ENCODE measurements at places on chromosomes 12 and 14. TPM values are rescaled to one million over a fixed set of nuclear protein-coding genes. Genes with fewer than 3 reads are reported as not detected.

- no peak overlapping the region for H3K27ac ChIP-seq
- H3K27me3 ChIP-seq = no peaks in the 10 kb centered on the region
- 0 out of 2 replicates have a peak, but pooled peaks cover 14% of the 10 kb centered on the region for H3K36me3 ChIP-seq
- no peak overlapping the region for H3K4me3 ChIP-seq
- H3K4me1 ChIP-seq = no peaks in the 10 kb centered on the region
Observed at GRCh38 chr12:64028541-64028940, 184.0 kb downstream of the SRGAP1 start.

- H3K4me3 ChIP-seq = no peak overlapping the region
- DNase-seq = no peak
- H3K27me3 ChIP-seq = no peaks in the 10 kb centered on the region
- no peaks in the 10 kb centered on the region for H3K36me3 ChIP-seq
- peaks cover 10% of the 10 kb centered on the region for H3K4me1 ChIP-seq
Observed at GRCh38 chr14:96065661-96066459, 26.7 kb downstream of the C14orf132 start.

DNA sequence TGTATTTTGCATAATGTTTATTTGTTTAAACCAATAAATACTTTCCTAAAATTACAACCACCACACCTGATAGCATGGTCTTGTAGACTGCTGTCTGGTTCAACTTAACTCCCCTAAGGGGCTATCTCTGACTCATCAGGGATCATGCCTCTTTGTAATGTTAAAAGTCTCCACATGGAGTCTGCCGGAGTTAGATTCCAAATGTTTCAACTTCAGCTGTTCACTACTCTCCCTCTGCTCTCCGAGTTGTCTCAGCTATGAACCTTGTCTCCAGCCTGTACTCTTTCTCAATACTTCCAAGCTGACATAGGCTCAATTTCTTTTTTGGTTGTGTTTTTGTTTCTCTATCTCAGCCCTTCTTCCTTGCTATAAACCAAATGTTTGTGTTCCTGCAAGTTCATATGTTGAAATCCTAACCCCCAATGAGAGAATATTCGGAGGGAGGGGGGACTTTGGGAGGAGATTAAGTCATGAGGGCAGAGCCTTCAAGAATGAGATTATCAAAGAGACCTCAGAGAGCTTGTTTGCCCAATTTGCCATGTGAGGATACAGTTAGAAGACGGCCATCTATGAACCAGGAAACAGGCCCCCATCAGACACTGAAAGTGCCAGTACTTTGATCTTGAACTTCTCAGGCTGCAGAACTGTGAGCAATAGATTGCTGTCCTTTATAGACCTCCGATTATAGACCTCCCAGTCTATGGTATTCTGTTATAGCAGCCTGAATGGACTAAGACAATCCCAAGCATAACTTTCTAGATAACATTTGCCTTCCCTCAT, 858.2 kb downstream of the VRK1 start:
- H3K27me3 ChIP-seq = no peaks in the 10 kb centered on the region
- no peaks in the 10 kb centered on the region for H3K4me1 ChIP-seq
- H3K36me3 ChIP-seq = no peaks in the 10 kb centered on the region
- no peak overlapping the region for H3K4me3 ChIP-seq
- H3K27ac ChIP-seq = no peak overlapping the region

Gene LRTM2
- total RNA-seq = not detected

Gene MBD6
- total RNA-seq = 78.4 TPM

- H3K4me1 ChIP-seq = no peaks in the 10 kb centered on the region
- no peaks in the 10 kb centered on the region for H3K36me3 ChIP-seq
Observed at GRCh38 chr14:100747021-100747586, 20.4 kb downstream of the DLK1 start.

DNA sequence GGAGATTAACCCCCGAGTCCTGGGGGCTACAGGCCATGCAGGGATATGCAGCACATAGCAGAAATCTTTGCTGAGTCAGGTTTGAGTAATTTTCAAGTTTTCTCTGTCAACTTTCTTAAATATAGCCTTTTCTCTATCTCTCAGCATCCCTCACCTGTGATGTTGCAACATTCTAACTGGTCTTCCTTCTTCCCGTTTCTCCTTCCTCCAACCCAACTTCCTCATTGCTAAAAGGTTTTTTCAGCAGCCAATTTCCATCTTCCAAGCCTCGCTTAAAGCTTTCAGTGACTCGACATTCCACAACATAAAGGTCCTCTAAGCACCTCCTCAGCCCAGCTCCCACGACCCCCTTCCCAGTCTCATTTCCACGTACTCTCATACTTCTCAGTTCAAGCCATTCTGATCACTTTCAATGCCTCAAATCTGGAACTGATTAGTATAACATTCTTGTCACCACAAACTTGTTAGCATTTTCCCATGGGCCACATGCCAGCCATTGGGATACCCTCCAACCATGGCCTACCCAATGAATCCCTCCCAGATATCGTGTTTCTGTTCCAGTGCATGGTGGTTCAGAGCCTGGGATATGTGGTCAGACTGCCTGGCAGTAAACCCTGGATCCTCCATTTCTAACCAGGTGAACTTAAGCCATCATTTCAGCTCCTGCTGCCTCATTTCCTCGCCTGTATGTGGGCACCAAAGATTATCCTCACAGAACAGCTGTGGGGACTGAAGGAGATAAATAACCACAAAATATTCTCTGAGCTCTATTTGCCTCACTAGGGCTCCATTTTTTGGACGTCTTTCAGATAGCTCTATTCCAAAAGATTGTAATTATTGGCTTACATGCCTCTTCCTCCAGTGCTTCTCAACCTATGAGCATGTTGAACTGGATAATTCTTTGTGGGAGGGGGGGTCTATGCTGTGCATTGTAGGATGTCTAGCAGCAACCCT, 65.8 kb downstream of the KCNK10 start:
- H3K36me3 ChIP-seq = no peaks in the 10 kb centered on the region
- H3K27ac ChIP-seq = no peak overlapping the region
- no peak for DNase-seq
- peaks cover 34% of the 10 kb centered on the region for H3K27me3 ChIP-seq
- H3K4me1 ChIP-seq = no peaks in the 10 kb centered on the region
- no peak overlapping the region for H3K4me3 ChIP-seq

Gene ARL6IP4
- 191 TPM for total RNA-seq

Gene RHOJ
- total RNA-seq = not detected

DNA sequence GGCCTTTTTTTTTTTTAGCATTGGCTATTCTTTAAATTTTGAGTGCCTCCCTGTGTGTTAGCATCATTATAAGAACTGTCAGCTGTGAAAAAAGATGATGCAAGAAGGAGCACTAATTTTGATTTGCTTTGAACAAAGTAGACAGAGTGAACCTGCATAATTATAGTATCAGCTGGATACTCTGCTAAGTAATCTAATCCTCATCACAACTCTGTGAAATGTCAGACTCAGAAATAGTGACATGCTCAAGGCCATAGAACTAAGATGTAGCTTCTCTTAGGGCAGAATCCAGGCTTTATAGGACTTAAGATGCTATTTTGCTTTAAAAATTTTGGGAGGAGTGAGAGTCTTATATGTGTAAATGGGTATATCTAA, 31.9 kb downstream of the FBXO34 start:
- peaks cover 12% of the 10 kb centered on the region for H3K36me3 ChIP-seq
- no peak for DNase-seq
- no peak overlapping the region for H3K27ac ChIP-seq
- H3K4me3 ChIP-seq = no peak overlapping the region
- H3K27me3 ChIP-seq = no peaks in the 10 kb centered on the region

GRCh38 chr12:76529226-76529918, 30.2 kb downstream of the OSBPL8 start:
- H3K4me3 ChIP-seq = no peak overlapping the region
- no peaks in the 10 kb centered on the region for H3K27me3 ChIP-seq
- no peak for DNase-seq
- H3K36me3 ChIP-seq = no peaks in the 10 kb centered on the region
- no peaks in the 10 kb centered on the region for H3K4me1 ChIP-seq
- H3K27ac ChIP-seq = no peak overlapping the region

Gene KIF26A
- total RNA-seq = 0.53 TPM

GRCh38 chr14:89630101-89630829, 213.2 kb upstream of the FOXN3 start:
- no peaks in the 10 kb centered on the region for H3K4me1 ChIP-seq
- H3K27ac ChIP-seq = no peak overlapping the region
- H3K4me3 ChIP-seq = no peak overlapping the region
- no peaks in the 10 kb centered on the region for H3K36me3 ChIP-seq

DNA sequence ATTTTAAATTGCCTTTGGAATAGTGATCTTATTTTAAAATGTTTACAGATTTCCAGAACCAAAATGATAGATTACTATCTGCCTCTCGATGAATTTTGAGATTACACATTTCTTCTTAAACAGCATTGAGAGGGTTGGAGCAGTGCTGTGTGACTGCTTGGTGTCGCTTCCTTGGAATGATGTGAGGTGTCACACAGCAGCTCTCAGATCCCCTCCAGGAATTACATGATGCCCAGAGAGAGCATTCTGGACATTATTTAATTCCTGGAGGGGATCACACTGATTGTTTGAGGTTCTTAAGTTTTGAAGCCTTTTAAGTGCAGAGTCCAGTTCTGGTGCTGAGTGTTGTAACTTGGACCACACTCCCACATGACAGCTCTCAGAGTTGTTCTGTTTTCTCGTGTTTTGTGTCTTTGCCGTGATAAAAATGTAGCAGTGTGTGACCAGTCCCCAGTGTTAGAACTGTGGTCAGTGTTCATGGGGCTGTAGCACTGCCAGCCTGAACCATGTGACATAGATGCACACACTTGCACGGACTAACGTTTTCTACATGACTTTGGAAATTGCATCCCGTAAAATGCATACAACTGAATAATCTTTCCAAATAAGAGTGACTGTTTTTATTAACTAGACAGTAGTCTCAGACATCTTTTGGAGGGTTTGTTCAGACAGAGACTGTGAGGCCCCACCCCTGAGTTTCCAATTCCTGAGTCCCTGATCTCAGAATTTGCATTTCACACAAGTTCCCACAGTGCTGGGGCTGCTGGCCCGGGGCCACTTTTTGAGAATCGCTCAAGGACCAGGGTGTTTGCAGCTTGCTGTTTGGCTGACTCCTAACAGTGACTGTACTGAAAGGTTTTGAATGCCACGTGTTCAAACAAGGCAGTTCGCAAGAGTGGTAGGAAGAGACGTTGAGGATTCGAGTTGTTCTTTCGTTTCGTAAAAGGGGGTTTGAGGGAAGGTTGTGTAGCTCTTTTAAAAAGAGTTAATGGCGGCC, 26.0 kb downstream of the XRCC3 start:
- H3K4me1 ChIP-seq = peaks cover 15% of the 10 kb centered on the region
- DNase-seq = no peak
- no peaks in the 10 kb centered on the region for H3K27me3 ChIP-seq
- H3K36me3 ChIP-seq = peaks cover 71% of the 10 kb centered on the region
- H3K4me3 ChIP-seq = no peak overlapping the region

DNA sequence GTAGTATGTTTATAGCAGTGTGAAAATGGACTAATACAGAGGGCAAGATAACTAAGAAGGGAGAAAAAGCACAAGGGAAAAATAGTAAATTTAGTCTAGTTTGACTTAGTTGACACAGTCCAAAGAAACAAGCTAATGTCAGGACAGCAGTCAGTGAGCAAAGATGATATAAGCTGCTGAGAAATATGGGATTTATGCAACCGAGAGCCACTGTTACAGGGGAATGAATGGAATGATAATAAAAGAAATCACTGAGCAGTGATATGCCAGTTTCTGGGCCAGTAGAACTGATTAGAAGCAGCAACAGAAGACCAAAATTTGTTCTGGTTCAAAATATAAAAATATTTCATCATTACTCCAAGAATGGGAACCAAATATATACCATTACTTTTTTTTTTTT, 60.1 kb downstream of the R3HDM2 start:
- DNase-seq = no peak
- H3K4me3 ChIP-seq = no peak overlapping the region
- no peaks in the 10 kb centered on the region for H3K4me1 ChIP-seq
- H3K27me3 ChIP-seq = no peaks in the 10 kb centered on the region
- H3K27ac ChIP-seq = no peak overlapping the region

- no peak for DNase-seq
- no peak overlapping the region for H3K27ac ChIP-seq
- no peaks in the 10 kb centered on the region for H3K36me3 ChIP-seq
- no peak overlapping the region for H3K4me3 ChIP-seq
- H3K27me3 ChIP-seq = no peaks in the 10 kb centered on the region
Observed at GRCh38 chr12:124646385-124647230, 79.2 kb upstream of the NCOR2 start.

Gene CLEC1B
- not detected for total RNA-seq

Gene NOP9
- total RNA-seq = 24.4 TPM

DNA sequence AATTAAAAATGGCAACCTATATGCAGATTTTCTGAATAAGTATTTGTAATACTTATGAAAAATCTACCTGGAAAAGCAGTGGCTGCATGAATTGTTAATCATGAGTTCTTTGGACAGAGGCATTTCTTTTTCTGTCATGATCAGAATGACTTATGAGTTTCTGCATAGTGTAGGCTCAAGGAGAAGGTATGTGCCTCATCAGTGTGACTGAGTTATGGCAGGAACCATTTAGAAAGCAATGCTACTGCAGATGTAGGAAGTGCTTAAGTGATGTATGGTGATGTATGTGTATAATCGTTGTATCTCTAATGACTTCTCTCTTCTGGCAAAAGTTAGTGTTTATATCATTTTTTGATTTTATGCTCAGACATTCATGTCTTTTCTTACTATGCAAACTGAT, 816.4 kb upstream of the FBXO33 start:
- H3K36me3 ChIP-seq = no peaks in the 10 kb centered on the region
- DNase-seq = no peak
- H3K27ac ChIP-seq = no peak overlapping the region
- H3K27me3 ChIP-seq = no peaks in the 10 kb centered on the region

Gene PIP4P1
- total RNA-seq = 22.2 TPM

GRCh38 chr12:102483466-102483865, 3.1 kb upstream of the IGF1 start:
- DNase-seq = no peak
- no peak overlapping the region for H3K27ac ChIP-seq
- H3K36me3 ChIP-seq = no peaks in the 10 kb centered on the region
- no peak overlapping the region for H3K4me3 ChIP-seq
- no peaks in the 10 kb centered on the region for H3K27me3 ChIP-seq

GRCh38 chr12:85367936-85368335, 87.9 kb downstream of the ALX1 start:
- DNase-seq = no peak
- H3K36me3 ChIP-seq = no peaks in the 10 kb centered on the region
- H3K27me3 ChIP-seq = no peaks in the 10 kb centered on the region
- H3K4me3 ChIP-seq = no peak overlapping the region
- H3K4me1 ChIP-seq = no peaks in the 10 kb centered on the region

DNA sequence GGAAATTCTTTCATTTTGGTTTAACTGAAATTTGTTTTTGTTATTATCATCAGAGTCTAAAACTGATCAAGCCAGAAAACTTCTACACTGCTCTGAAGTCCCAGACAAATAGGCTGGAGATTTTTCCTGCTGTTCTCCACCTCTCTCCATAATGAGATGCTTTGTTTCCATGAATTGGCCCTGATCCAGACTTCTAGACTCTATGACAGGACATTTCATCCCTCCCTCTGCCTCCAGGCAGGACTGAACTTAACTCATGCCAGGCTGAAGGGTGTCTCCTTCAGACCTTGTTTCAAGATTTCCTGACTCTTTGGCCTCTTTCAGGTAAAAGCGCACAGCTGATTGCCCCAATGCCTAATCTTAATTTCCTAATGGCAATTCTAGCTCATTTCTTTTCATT, 69.1 kb upstream of the HOXC13 start:
- H3K36me3 ChIP-seq = no peaks in the 10 kb centered on the region
- peak; percentile 44 for DNase-seq
- H3K4me3 ChIP-seq = no peak overlapping the region
- H3K27ac ChIP-seq = peak overlapping the region; percentile 88
- no peaks in the 10 kb centered on the region for H3K27me3 ChIP-seq
- H3K4me1 ChIP-seq = peaks cover 39% of the 10 kb centered on the region

All from PC-9 (cell line).